ENCODE measurements at places on chromosomes 2 and 18. TPM values are rescaled to one million over a fixed set of nuclear protein-coding genes. Genes with fewer than 3 reads are reported as not detected.

DNA sequence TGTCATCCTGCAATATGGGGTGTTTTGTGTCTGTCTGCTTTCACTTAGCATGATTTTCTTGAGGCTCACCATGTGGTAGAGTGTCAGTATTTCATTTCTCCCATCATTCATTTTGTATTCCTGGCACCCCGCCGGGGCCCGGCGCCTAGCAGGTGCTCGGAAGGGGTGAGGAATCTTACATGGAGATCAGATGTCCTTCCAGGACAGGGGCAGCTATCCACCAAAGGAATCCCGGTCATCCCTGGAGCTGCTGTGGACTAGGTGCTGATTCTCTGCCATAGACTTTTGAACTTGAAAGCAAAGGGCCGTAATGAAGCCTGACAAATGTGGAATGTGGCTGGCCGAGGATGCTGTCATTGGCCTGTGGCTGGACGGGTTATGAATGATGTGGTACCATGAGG, 2.4 kb downstream of the PRELID3A start:
- DNase-seq = no peak

DNA sequence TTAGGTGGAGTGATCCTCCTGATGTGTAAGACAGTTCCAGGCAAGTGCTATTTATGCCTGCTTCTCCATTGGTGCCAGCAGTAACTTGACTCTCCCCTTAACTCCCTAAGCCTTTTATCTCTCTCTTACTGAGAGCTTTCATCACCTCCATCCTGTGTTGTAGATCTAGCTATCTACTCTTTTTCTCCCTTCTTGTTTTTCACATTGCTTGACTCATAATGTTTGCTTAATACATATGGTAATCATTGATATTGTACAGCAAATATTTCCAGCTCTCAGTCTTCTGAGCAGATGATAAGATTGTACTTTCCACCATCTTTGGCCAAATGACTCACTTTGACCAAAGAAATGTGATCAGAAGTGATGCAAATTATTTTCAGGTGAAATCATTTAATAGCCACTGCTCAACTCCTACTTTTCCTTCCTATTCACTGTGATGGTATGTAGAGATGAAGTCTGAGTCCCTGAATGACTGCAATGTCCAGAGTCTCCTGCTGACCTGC, 165.0 kb downstream of the PLCL1 start:
- DNase-seq = peak; percentile 66

The BCL2 gene
- total RNA-seq = 0.15 TPM

The SFXN5 gene
- 15.7 TPM for total RNA-seq

- DNase-seq = peak; percentile 89
Observed at GRCh38 chr2:1791685-1792435, 47.5 kb upstream of the PXDN start.

The DSEL gene
- 76.6 TPM for total RNA-seq

GRCh38 chr2:218290316-218291261, 1.7 kb downstream of the TMBIM1 start:
- DNase-seq = no peak

The FN1 gene
- 2,872 TPM for total RNA-seq

The MRO gene
- total RNA-seq = not detected

GRCh38 chr2:17309181-17309580, 209.1 kb downstream of the RAD51AP2 start:
- DNase-seq = no peak
